ENCODE measurements at places on chromosomes 16 and 17.

DNA sequence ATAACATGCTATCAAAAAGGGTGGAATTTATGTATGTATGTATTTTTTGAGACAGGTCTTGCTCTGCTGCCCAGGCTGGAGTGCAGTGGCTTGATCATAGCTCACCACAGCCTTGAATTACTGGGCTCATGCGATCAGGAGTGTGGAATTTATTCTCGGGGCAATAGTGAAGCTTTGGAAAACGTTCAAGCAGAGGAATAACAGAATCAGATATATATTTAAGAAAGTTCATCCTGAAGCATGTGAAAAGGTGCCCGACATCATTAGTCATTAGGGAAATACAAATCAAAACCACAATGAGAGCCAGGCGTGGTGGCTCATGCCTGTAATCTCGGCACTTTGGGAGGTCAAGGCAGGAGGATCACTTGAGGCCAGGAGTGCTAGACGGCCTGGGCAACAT, 7.7 kb upstream of the ITGAE start:
- no peak for DNase-seq

DNA sequence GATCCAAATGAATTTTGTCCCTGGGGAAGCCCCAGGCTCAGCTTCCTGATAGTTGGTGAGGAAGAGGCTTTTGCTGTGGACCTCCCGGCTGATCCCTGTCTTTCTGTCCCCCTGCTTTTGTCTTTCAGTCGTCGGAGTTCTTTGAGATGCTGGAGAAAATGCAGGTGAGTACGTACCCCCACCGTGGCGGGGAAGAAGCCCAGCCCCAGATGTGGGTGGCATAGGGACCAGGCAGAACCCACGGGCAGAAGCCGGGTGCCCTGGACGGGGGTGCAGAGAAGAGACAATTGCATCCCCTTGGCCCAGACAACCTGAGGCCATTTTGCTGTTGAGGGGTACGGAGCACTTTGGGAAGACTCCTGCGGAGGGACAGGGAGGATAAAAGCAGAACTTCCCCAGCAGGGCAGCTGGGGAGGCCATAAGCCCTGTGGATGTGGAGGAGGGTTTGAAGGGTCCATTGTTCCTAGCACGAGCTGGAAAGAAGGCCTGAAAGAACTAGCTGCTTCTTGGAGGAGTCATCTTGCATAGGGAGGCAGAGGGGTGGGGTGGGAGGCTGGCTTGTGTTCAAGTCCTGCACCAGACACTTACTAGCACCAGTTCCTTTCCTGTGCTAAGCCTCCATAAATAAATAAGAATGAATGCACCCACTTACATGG, 105.6 kb downstream of the OR1D5 start:
- no peak for DNase-seq

DNA sequence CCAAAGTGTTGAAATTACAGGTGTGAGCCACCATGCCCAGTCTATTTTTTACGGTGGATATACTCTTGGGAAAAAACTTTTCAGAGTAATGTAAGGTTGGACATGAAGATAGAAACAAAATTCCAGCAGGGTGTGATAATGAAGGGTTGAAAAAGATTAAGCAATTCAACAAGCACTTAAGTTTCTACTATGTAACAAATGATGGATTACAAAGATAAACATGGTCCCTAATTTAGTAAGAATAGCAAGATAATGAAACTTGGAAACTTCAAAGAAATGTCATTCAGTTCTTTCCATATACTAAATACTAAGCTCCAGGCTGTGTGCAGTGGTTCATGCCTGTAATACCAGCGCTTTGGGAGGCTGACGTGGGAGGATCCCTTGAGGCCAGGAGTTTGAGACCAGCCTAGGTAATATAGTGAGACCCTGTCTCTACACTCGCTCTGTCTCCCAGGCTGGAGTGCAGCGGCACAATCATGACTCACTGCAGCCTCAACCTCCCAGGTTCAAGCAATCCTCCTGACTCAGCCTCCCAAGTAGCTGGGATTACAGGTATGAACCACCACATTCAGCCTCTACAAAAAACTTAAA, 31.0 kb downstream of the PSMD12 start:
- DNase-seq: no peak

DNA sequence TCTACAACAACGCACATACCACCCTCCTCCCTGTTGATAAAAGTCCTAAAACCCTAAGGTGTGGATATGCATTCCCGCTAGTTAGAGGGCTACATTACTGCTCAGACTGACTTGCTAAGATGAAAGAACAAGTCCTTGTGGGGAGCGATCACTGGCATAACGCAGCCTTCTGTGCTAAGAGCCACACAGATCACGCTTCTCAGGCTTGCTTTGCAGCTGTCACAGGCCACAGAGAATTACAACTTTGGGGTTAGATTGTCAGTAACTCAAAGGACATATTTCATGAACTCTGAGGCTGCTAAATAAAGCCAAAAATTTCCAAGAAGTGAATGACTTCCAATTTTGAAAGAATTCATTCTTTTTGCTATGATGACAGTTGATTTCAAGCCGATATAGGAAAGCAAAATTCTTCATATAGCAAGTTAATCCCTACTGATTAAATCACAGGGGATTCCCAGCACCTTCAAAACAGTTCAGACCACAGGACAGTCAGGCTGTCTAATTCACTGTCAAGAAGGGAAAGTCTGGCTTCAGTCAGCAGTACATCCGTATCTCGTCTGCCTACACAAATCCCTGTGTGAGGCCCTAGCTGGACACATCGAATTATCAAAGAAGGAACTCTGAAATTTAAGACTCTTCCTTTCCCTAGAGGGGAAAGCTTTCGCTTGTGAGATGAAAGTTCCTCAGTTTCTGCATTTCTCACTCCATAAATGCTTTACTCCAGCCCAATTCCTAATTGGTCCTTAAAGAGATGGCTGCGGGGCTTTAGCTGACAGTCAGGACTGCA, 107.1 kb downstream of the VPS53 start:
- no peak for DNase-seq

DNA sequence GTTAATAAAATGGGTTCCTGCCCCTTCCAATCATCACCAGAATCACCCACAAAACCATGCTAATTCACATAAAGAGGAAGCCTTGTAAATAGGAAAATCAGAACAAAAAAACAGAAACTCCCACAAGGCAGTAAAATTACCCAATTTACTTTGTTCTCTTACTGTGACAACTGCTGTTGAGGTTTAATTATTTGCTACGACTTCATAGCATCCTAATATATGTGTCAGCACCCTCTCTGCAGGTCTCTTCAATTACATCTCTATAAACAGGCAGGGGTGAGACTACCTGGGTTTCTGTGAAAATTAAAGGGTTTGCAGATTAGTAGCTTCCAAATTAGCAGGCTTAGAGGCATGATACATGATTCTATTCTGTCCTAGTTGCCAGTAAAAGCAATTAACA, 2.7 kb downstream of the WDR59 start:
- no peak for DNase-seq

DNA sequence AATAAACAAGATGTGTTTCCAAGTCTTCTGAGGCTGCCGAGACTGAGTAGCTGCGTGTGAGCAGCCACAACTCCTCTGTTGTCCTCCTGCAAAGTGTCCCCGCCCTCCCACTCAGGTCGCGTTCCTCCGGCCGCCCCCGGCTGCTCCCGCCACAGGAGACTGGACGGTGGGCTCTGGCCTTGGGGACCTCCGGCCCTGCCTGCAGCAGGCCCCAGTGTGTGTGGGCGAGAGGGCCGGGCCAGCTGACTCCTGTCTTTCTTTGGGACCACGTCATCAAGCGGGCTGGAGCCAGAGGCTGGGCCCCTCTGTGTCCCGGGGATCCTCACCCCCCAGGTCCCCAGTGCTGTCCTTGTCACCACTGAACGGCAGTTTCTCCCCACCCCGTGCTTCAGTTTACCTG, 175.3 kb downstream of the NPIPB11 start:
- DNase-seq: no peak

- DNase-seq: no peak
These were observed 817.9 kb upstream of the SOX9 start for GRCh38 chr17:71302721-71303549.

GRCh38 chr17:83151442-83152226, 72.2 kb downstream of the METRNL start:
- no peak for DNase-seq

GRCh38 chr16:57284209-57284951, at the start of gene PLLP:
TSS of gene PLLP (minus strand) at chr16:57284672. CDS start at chr16:57284540, 132 bp downstream.
- no peak for DNase-seq

DNA sequence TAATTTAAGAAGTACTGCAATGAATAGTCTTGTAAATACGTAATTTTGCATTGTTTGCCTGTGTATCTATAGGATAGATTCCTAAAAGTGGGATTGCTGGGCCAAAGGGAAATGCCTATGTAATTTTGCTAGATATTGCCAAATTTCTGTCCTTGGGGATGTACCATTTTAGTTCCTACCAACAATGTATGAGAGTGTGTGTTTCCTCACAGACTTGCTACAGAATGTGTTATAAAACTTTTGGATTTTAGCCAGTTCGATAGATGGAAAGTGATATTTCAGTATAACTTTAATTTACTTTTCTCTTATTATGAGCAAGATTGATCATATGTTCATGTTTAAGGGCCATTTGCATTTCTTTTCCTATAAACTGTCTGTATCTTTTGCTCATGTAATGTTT, 8.3 kb downstream of the TANGO6 start:
- no peak for DNase-seq

- DNase-seq: no peak
These were observed at the start of gene NAGS for GRCh38 chr17:44004077-44004760. TSS of gene NAGS (plus strand) at chr17:44004622. CDS start at chr17:44004664, 42 bp downstream.

- no peak for DNase-seq
These were observed 174.2 kb downstream of the IRF8 start for GRCh38 chr16:86073103-86073625.

DNA sequence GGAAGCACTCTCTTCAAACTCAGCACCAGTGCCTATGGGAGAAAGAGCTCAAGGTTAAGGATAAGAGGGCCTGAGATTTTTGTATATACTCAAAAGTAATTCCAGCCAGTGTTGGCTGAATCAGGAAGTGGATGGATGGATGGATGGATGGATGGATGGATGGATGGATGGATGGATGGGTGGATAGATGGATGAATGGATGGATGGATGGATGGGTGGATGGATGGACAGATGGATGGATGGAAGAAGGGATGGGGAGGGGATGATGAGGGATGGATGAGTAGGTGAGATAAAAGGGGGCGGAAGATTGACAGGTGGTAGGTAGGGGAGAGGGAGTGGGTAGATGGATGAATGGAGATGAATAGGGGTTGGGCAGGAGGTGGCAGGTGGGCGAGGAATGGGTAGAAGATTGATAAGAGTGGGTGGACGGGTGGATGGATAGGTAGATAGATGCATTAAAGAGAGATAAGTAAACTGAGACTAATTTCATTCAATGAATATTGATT, 4.1 kb downstream of the CX3CL1 start:
- no peak for DNase-seq

GRCh38 chr17:3643889-3644349, 7.4 kb downstream of the CTNS start:
- no peak for DNase-seq

GRCh38 chr16:64311241-64311640, 810.6 kb downstream of the CDH11 start:
- no peak for DNase-seq

DNA sequence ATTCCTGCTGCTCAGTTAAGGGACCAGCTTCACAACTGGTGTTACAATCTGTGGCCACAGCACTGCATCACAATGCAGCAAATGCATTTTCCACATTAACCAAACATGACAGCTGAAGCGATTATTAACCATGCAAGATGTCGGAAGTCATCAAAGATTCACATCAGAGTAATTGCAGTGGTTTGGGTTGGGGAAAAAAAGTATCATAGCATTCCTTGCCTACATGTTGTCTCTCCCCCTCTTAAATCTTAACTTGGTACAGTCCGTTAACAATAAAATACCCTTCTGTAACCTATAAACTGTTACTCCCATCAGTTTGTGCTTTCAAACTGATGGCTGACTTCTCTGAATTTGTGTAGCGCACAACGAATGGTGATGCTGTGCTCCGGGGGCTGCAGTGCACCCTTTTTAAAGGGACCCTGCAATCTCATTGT, 51.6 kb downstream of the NUP93 start:
- DNase-seq: no peak

DNA sequence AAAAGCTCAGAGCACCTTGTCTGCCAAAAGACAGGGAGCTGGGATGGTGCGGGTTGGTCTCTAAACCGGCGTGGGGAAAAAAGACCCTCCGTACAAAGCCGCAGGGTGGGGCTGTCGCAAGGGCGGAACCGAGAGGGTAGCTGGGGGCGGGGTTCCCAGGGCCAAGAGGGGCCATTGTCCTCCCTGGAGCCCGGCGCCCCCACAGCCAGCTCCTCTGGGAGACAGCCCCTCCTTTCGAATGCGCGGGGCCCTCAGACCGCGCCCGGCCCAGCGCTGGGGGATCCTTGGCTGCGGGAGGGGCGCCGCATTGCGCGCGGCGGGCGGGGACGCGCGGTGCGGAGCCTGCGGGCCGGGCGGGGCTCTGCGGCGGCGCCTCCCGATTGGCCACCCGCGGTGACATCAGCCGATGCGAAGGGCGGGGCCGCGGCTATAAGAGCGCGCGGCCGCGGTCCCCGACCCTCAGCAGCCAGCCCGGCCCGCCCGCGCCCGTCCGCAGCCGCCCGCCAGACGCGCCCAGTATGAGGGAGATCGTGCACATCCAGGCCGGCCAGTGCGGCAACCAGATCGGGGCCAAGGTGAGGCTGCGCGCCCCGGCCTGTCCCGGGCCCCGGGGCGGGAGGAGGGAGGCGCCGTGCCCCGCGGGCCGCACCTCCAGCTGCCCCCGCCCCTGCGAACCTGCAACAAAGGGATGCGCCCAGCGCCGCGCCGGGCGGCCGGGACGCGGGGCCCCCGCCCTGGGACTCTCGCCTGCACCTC, at the start of gene TUBB3:
TUBB3 (plus strand) TSS at position 459 of the 756 bp plus-strand sequence; CDS start at position 519, 60 bp downstream.
- peak; percentile 88 for DNase-seq

DNA sequence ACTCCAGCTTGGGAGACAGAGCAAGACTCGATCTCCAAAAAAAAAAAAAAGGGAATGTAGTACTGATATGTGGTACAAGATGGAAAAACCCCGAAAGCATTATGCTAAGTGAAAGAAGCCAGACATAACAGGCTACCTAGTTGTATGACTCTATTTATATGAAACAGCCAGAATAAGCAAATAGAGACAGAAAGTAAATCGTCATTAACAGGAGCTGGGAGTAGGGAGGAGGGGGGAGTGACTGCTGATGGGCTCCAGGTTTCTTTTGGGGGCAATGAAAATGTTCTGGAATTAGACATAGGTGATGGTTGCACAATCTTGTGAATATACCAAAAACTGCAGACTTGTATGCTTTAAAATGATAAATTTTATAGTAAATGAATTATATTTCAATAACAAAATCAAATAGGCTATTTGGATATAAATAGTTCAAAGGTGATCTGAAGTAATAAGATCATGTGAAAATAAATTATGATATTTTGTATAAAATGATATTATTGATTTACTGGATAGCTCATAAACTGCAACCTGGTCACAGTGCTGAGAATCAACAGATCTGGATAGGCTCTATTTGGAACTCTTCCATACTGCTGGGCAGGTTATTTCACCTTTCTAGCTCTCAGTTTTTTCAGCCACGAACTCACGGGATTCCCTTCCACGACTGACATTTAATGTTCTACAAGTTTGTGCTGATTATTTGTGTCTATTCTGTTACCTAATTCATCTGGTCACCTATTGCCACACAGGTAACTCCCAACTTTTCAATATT, 27.1 kb downstream of the ZNF652 start:
- DNase-seq: no peak

GRCh38 chr16:84841787-84842300, 22.1 kb downstream of the CRISPLD2 start:
- DNase-seq: no peak

Data from G401 (cell line).